Stimulated activated CD8-positive, alpha-beta memory T cell treated with anti-CD3 and anti-CD28 coated beads, Interleukin-12 subunit alpha, Interleukin-12 subunit beta, amount 100 ng/mL, for 4 hours (primary cell): ENCODE measurements at places on chromosomes 7 and 10.

GRCh38 chr7:379456-380138 lies 89.6 kb downstream of the FOXL3 start:
- no peak for DNase-seq

DNA sequence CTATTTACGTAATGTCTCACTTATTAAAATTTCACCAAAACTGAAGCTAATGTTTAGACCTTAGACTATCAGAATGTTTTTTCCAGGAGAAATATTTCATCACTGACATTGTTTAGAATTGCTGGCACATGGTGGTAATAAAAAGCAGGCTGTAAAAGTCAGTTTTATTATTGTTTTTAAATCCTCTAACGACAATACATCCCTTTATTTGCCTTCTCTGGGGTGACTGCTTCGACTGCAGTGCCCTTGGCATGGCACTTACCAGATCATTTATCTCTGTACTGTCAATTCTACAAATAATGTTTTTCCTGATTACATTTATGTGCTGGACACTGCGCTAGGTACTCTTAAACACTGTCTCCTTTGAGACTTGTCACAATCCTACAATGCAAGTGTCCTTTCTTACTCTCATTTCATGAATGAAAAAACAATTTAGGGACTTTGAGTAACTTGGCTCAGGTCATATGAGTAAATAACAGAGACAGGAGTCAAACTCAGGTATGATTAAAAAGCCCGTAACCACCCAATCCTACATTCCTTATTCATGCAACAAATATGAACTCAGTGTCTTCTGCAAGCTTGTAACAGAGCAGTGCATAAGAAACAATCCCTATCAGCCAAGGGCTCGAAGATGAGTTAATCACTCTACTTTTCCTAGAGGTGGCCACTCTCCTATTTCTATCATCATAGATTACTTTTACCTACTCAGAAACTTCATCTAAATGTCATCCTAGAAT lies 5.6 kb upstream of the ING3 start:
- DNase-seq, result no peak

DNA sequence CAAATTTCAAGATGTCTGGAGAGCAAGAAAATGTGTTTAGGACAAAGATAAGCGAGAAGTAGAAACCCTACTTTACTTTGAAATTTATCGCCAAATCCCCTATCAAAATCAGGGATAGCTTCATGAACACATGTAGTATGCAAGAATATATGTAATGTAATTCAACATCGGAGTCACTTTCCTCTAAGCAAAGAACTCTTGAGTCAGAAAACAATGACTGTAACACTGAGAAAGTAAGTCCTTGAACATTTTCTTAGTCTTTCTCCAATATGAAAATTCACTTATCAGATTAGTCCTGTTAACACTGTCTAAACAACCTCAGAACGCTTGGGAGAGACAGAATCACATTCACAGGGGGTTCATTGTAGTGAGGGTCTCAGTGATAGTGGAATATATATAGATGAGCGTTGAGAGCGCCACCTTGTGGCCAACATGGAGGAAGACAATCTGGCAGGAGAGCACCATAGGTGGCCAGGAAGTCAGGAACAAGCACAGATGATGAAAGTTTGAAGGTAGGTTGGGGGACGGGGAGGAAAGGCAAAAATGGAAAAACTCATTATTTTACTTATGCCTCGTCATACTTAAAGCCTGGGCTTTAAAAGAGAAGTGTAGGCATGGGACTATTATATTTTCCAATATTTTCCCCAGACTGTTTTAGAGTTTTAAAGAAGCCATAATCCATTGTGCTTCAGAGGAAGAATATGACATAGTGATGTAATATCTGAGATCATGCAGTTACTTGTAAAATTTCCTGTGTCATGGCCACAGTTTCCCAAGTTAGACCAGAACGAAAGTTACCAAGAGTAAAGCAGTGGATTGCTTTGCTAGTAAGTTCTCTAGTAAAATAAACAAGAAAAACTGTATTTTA lies 115.5 kb upstream of the GNAI1 start:
- no peak for DNase-seq

DNA sequence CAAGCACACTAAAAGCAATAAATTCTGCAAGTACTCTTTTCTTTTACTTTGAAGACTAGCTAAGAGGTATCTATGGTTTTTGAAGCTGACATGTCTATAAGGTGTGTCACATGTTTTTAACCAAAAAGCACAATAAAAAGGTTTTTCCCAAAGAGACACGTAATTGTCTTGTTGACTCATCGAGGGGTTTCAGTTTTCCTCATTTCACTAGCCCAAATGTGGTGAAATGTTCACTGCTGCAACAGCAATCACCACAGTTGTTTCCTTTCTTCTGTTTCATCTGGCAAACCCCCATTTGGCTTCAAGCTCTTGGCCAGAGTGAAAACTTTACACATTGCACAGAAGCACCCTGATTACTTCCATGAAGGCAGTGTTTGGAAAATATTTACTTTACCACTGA lies 3.8 kb upstream of the HOXA4 start:
- no peak for DNase-seq

- no peak for DNase-seq
These were observed 109.4 kb downstream of the FAM107B start for GRCh38 chr10:14665304-14665703.

GRCh38 chr10:62692085-62692484 lies 112.4 kb upstream of the ADO start:
- no peak for DNase-seq

DNA sequence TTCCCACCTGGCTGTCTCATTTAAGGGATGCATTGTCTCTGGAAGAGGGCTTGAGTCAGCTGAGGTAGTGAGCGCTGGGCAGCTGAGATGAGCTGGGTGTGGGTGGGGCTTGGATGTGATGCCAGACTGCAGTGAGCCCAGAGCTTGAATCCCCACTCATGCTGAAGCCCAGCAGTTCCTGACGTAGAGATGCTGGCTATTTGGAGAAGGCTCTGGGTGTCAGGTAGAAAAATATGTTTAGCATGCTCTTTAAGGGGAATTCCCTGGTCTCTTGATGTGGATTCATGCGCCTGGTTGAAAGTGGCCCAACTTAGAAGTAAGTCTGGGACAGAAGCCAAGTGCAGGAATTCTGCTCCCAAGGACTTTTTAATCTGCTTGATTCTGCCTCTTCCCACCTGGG lies 241.5 kb upstream of the IGFBP3 start:
- no peak for DNase-seq

DNA sequence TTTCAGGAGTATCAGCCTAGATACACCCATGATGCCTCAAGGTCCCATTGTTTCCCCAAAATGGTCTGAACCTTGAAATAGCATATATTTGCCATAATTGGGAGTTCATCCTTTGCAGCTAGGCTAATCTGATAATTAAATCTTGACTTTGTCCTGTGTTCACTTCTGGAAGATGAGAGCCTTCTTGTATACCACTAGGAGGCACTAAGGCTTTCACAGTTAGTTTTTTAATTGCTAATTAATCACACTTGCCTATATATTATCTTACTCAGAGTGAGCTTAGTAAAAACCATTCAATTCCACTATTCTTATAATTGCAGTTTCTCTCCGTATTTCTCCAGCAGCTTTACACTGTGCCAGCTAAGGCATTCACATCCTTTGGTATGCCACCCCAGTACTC lies 48.7 kb upstream of the MAGI2 start:
- DNase-seq, result no peak

- no peak for DNase-seq
These were observed 14.2 kb downstream of the TFAM start for GRCh38 chr10:58399410-58399809.

GRCh38 chr7:124162667-124163066 lies 129.8 kb upstream of the TMEM229A start:
- DNase-seq, result no peak

- no peak for DNase-seq
These were observed 297.9 kb upstream of the CACNA2D1 start for GRCh38 chr7:82741493-82741892.

DNA sequence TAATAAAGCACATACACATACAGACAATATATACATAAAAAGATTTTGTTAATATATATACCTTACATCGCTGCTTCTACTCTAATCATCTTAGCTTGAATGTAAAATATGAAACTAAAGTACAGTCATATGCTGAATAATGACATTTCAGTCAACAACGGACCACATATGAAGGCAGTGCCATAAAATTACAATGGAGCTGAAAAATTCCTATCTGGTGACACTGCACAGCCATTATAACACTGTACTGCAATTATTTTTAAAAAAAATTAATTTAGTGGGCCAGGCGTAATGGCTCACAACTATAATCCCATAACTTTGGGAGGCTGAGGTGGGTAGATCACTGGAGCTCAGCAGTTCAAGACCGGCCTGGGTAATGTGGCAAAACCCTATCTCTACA lies 122.3 kb downstream of the JMJD1C start:
- DNase-seq, result no peak

DNA sequence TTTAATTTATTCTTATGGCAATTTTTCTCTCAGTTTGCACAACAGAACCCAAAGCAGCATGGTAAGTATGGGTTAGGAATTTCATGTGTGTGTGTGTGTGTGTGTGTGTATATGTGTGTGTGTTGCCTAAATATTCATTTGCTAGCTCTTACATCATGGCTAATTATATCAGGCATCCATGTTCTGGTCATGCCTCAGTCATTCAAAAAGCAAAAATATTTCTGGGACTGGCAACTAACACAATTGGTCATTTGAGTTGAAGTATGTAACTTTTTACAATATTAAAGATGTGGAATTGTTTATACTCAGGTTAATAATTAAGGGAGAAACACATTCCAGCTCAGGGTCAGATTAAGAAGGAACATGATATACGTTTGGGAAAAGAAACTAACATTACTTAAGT lies 67.6 kb upstream of the PHYHIPL start:
- DNase-seq, result no peak

DNA sequence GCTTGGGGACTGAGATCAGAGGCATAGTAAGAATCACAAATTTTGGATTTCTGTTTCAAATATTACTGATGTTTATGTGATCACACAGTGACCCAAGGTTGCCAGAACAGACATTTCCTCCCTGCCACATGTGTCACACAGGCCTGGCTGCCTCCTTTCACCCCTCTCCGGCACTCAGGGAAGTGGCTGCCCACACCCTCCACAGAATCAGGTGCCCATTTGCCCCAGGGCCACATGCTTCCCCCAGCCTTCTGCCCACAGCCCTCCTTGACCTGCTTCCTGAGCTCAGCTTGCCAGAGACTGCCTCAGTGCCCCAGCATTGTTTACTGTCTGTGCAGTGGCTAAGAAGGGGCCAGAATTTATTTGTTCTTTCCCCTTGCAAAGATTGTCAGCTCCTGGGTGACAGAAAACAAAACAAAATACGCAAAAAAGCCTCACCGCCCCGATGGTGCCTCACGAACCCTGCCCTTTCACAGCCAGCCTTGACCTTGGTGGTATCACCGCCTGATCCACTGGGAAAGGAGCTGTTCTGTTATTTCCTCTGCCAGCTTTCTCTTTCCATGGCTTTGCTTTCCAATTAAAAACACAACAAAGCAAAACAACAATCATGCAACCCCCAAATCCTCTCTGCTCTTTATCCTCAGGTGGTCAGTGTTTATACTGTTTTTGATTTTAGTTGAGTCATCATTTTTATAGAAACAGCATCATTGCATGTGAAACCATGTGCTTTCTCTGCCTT lies 52.8 kb downstream of the CHN2 start:
- DNase-seq, result no peak

GRCh38 chr7:141928146-141928844 lies 12.1 kb downstream of the OR9A4 start:
- no peak for DNase-seq

GRCh38 chr10:22429981-22430421 lies 84.7 kb downstream of the SPAG6 start:
- no peak for DNase-seq

DNA sequence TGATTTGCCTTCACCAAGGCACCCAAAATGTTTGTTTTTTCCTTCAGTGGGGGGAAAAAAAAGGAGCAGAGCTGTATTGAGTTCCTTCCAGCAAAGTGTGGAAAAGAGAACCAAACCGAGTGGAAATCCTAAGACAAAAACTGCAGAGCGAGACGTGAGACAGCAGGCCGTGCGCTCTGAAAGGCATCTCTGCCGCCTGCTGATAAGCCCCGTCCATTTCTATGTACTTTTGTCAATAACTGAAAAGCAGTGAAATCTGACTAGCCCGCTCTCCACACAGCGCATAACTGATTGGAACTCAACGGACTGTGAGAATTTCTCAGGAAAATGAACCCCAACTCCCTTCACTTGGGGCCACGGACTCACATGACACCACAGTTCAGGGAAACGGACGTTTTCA lies 83.2 kb downstream of the COBL start:
- no peak for DNase-seq

DNA sequence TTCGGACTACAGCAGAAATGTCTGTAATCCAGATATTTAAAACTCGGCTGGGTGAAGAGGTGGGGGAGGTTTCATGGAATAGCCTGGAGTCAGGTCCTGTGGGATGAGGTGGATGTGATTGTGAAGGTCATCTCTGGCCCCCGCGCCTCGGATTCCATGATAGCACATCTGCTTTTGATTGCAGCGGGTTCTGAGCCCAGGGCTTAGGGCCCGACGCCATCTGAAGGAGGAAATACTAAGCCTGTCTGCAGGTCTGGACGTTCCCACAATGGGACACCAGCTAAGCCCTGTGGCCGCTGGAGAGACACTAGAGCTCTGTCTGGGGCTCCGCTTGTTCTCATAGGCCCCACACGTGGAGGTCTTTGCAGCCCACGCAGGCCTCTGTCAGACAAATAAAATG lies 328.7 kb downstream of the CXCL12 start:
- no peak for DNase-seq

GRCh38 chr7:111642373-111642772 lies 80.1 kb upstream of the IMMP2L start:
- no peak for DNase-seq

DNA sequence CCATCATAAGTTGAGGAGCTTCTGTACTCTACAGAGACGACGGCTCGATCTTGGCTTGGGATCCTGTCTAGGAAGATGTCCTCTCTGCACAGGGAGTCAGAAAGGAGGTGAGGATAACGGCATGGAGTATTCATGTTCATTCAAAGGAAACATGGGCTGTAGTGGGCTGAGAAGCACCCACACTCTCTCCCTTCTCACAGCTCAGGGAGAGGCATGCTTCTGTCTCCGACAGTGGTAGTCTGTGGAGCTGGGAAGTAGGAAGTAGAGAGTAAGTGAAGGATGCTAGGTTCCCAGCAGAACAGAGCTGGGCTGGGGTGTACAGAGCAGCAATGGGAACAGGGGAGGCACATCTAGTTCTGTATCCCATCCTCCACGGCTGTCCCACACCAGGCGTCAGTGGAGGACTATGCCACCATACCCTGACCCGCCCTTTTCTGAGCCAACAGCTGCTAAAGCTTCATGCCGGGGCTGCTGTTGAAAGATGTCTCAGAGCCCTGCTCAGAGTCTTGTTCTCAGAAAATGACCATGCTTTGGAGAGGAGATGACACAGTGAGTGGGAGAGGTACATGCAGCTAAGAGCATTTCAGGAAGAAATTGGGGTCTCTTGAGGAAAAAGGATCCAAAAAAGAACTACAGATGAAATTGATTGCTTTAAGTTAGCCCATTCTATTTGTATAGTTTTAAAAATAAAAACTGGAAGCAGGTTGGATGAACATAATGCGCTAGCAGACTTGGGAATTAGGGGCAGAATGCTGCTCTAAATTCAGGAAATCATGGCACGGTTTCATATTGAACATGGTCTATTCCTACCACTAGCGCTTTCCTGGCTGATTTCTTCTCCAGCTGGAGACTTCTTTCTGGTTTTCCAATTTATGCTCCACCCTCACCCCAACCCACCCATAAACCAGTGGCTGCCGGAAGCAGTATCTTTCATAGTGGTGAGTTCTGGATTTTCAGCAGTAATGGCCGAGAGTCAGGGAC lies 138.6 kb downstream of the CHN2 start:
- DNase-seq, result no peak

- no peak for DNase-seq
These were observed 167.8 kb upstream of the SEMA3A start for GRCh38 chr7:84362360-84362759.
